ENCODE measurements at places on chromosomes 11 and 22.

DNA sequence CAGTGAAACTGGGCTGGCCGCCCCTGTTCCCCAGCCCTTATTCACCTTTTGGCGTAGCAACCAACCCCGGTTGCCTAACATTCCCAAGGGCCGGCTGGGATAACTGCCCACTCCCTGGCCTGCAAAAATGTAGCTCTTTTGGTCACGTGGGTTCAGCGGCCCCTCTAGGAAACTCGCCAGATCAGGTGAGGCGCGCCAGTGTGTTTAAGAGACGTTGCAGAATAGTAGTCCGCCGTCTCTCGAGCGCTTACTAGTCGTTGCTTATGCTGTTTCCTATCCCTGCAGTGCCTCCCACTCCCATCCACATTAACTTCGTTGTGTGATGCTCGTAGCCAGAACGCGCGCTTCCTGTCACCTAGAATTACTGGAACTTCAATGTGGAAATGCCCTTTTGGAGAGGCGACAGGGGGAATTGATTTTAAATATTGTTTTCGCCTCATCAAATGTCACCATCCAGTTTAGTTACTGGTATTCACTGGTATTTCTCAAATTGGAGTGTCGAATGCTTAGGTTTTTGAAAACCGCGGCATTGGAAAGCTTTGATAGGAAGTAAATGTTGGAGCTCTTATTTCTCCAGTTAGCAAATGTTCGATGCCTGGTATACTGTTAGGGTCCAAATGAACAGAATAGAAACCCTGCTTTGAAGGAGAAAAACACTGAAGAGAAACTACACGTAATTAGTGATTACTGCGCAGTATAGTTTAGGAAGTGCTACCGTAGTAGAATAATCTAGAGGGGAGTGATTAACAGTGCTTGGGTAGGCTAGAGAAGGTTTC, 823 bp downstream of the CEP57 start:
- peak; percentile 78 for DNase-seq

GRCh38 chr11:43989162-43989981, 46.9 kb downstream of the C11orf96 start:
- no peak for DNase-seq

DNA sequence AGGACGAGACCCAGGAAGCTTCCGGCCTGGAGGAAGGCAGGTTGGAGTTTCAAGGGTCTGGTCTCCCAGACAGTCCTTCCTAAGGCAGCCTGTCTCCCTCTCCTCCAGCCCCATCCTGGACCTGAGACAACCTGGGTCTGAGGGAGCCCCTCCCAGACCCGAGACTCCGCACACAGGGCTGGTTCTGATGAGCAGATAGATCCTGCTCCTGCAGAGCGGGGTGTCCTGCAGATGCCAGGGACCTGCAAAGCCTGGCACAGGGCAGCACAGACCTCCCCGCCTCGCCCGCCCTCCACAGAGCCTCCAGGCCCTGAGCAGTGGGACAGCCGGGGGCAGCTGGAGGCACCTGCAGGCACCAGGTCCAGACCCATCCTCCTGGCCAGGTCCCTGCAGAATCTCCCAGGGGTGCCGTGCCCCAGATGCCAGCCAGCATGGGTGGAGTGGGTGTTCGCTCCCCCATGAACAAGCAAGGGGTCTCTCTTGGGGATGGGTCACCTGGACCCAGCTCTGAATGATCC, 7.8 kb downstream of the PIM3 start:
- no peak for DNase-seq

GRCh38 chr11:48034926-48035871, 54.8 kb downstream of the PTPRJ start:
- DNase-seq = no peak

All from NCI-H1092 treated with DMSO at 0.1 percent for 48 hours (cell line).